Stomach (tissue), 19 donors: ENCODE measurements at places on chromosomes 4 and X. TPM values are rescaled to one million over a fixed set of nuclear protein-coding genes. Genes with fewer than 3 reads are reported as not detected.

- DNase-seq = no peak
Measured at GRCh38 chrX:67718926-67719325, 175.1 kb downstream of the AR start.

GRCh38 chrX:42565739-42566138, 212.2 kb downstream of the PPP1R2C start:
- DNase-seq = no peak

GRCh38 chr4:159178151-159178546, 75.3 kb downstream of the RAPGEF2 start:
- no peak for DNase-seq

Gene SORCS2
- 0.50 TPM for polyA plus RNA-seq

Gene BEND2
- polyA plus RNA-seq = 0.06 TPM

DNA sequence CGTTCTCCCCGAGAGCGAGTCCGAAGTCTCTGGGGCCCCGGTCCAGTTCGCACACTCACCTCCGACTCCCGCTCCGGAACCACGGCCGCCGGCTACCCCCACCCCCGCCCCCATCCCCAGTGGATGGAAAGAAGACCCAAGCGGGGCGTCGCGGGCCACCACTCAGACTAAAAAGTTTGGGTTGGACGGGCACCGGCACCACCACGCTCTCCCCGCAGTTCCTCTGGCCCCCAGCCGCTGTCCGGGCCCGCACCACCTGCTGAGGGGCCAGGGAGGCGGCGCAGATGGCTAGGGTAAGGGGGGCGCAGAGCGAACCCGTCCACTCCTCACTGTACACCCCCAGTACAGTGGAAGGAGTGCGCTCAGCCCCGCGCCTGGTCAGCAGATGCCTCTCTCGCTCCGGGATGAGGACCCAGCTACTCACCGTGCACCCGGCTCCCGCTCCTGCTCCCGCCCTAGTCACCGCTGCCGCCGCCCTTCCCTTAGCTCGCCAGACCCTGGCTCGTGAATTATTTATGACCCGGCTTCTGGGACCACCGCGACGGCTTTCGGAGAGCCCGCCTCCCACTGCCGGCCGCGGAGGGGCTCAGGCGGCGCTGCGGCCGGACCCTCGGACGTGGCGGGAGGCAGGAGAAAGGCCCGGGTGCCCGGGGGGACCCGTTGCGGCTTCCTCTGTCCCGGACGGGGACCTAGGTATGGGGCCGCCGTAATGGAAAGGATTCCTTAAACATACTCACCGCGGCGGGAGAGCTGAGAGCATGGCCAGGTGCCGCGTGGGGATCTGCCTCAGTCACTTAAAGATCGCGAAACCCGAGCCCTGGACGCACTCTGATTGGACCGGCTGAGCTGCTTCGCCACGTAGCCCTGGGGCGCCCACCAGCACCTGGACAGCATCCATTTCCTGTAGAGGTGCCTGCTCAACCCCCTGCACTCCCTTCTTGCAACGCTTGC, at the start of gene PROM1:
Gene PROM1 (minus strand): TSS at position 783 of the 951 bp plus-strand sequence. CDS start 8,117 bp downstream, outside the sequence.
- DNase-seq = peak; percentile 44

Gene SMPX
- polyA plus RNA-seq = not detected

GRCh38 chr4:139872274-139872673, 206.7 kb downstream of the MGST2 start:
- DNase-seq = peak; percentile 41

- DNase-seq = peak; percentile 19
Measured at GRCh38 chr4:94332983-94333590, 9.5 kb downstream of the HPGDS start.
